SK-N-SH (cell line): ENCODE measurements at places on chromosomes 3 and 15. TPM values are rescaled to one million over a fixed set of nuclear protein-coding genes. Genes with fewer than 3 reads are reported as not detected.
A peak's percentile ranks its signal among the peaks of the same experiment; 100 is the strongest.

Gene CIB1
- polyA plus RNA-seq: 74.7 and 87.9 TPM in 2 replicates

Gene C2CD4B
- polyA plus RNA-seq: not detected in 2 replicates

Gene TMC3
- polyA plus RNA-seq: not detected in 2 replicates

Gene DLEC1
- polyA plus RNA-seq: 0.02 TPM in 1 of 2 replicates, not detected in the other

Gene CTXND1
- not detected in 2 replicates for polyA plus RNA-seq

Gene CACNA2D3
- polyA plus RNA-seq: 0.15 and 0.36 TPM in 2 replicates

Gene RUBCN
- polyA plus RNA-seq: 14.1 and 14.9 TPM in 2 replicates

Gene PRR20G
- polyA plus RNA-seq: not detected in 2 replicates

Gene CCDC54
- polyA plus RNA-seq: not detected in 2 replicates

- no peak for DNase-seq
- H3K36me3 ChIP-seq: peaks cover 9% of the 10 kb centered on the region
- no peak overlapping the region for H3K4me3 ChIP-seq
Observed at GRCh38 chr3:57753016-57753415, 3.1 kb upstream of the SLMAP start.

- H3K27me3 ChIP-seq: no peaks in the 10 kb centered on the region
- DNase-seq: no peak
- H3K27ac ChIP-seq: no peak overlapping the region
Observed at GRCh38 chr3:15845475-15845874, 47.7 kb upstream of the ANKRD28 start.

GRCh38 chr3:184241447-184242296 is 7.1 kb downstream of the ALG3 start:
- no peaks in the 10 kb centered on the region; the same call in 1 of the 2 replicates for H3K4me1 ChIP-seq
- H3K36me3 ChIP-seq: peaks cover 38% of the 10 kb centered on the region
- DNase-seq: peak; percentile 61

DNA sequence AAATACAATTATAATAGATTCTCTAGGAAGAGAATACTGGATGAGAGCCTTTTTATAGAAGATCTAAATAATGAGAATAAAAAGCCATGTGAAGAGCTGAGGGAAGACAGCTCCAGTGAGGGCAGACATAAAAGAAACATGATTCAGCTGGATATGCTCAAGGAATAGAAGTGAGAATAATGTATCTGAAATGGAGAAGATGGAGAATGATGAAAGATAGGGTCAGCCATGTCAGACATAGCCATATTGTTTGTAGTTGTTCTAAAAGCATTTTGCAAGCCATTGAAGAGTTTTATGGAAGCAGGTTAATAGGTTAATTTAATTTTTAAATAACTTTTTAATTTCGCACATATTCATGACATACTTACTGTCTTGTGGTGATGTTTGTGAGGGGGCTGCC is 713.5 kb upstream of the ARPP21 start:
- H3K27ac ChIP-seq: no peak overlapping the region
- no peak for DNase-seq
- no peaks in the 10 kb centered on the region for H3K4me1 ChIP-seq
- H3K4me3 ChIP-seq: no peak overlapping the region

DNA sequence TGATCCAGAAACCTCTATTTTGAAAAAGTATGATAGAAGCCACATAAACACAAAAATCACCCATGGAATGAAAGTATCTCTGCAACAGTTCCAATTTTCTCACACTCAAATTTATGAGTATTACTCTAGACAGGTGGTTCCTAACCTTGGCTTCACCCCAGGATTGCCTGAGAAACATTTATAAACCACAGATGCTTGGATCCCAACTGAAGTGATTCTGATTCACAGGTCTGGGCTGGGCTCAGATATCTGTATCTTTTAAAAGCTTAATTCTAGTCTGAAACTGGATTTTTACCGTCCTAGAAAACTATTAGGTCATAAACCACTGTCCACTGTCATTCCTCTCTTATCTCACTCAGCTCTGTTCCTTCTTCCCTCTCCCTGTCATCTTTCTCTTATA is 7.4 kb upstream of the SST start:
- H3K36me3 ChIP-seq: no peaks in the 10 kb centered on the region
- peaks cover 37% of the 10 kb centered on the region; the same call in 1 of the 2 replicates for H3K27me3 ChIP-seq
- H3K4me1 ChIP-seq: no peaks in the 10 kb centered on the region

DNA sequence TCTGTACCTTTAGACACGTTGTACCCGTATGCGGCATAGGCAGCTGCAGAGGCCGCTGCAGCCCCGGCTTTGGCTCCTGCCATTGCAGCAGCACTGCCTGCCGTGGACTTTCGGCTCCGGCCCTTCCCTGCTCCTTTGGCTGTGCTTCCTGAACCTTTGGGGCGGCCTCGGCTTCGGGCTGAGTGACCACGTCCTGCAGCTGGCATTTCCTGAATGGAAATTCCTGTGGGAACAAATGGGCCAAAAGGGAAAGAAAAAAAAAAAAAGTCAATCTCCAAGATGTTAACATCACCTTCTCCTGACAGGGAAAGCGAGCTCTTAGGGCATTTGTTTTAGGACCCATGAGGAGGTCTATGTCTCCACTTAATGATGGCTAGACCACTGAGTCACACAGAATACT is 29.6 kb downstream of the CHAC1 start:
- peaks cover 66% of the 10 kb centered on the region for H3K36me3 ChIP-seq
- no peak for DNase-seq
- H3K27me3 ChIP-seq: no peaks in the 10 kb centered on the region

DNA sequence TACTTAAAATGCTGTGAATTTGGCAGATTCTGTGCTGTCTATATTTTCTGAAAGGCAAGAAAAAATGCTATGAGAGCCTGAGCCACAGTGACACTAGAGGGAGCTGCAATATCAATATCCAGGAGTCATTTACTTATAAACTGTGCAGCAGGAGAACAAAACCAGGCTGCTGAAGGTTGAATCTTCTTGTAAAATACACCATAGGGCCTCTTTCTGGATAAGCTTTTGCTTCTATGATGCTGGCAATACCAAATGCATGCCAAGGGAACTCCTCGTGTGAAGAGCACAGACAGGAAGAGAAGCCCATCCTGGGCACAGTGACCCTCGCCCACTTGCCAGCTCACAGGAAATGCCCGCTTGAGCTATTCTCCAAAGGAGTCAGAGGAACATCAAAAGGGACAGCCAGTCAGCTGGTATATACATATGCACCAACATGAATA is 48.0 kb upstream of the TSPAN3 start:
- H3K4me1 ChIP-seq: peaks cover 3% of the 10 kb centered on the region
- H3K4me3 ChIP-seq: no peak overlapping the region
- peak overlapping the region; percentile 45 for H3K27ac ChIP-seq
- DNase-seq: peak; percentile 55

GRCh38 chr3:67215690-67216089 is 217.6 kb downstream of the KBTBD8 start:
- no peaks in the 10 kb centered on the region for H3K36me3 ChIP-seq
- no peak overlapping the region for H3K27ac ChIP-seq
- DNase-seq: no peak
- H3K4me1 ChIP-seq: no peaks in the 10 kb centered on the region

DNA sequence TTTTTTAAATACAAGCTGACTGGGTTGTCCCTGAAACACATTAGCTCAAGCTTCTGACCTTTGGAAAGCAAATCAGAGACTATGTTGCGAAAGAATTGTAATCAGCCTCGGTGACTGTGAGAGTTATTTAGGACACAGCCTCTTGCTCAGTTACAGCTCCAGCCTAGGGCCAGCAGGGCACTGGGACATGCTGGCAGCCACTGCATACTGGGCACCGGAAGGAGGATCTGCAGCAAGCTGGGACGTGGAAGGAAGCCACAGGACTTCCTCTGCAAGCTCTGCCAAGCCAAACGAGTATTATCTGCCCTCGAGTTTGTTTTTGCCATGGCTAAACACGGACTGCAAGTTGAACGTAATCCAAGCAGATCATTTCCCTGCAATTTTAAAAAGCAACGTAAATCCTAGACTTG is 24.4 kb upstream of the COPG1 start:
- no peak overlapping the region for H3K4me3 ChIP-seq
- peak; percentile 73 for DNase-seq
- peak overlapping the region; percentile 91 for H3K27ac ChIP-seq
- no peaks in the 10 kb centered on the region for H3K36me3 ChIP-seq

GRCh38 chr3:179794355-179794754 is 141.5 kb downstream of the USP13 start:
- no peaks in the 10 kb centered on the region for H3K27me3 ChIP-seq
- no peak overlapping the region for H3K27ac ChIP-seq
- no peaks in the 10 kb centered on the region for H3K4me1 ChIP-seq

DNA sequence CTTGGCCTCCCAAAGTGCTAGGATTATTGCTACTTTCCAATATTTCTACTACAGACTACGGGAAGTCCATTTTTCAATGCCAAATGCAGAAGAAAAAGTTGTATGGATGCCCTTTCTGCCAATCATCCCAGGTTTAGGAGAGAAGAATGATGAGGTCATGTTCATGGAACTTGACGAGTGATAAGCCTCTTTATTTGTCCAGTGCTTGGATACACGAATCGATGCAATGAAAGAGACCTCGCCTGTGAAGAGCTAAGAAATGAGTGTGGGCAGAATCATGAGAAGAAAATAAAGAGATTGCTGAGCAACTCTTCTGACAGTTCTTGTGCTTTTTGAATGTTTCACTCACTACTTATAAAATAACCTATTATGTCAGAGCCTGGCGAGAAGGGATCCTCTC is 996 bp upstream of the SLC28A1 start:
- H3K27me3 ChIP-seq: no peaks in the 10 kb centered on the region
- no peaks in the 10 kb centered on the region for H3K36me3 ChIP-seq

DNA sequence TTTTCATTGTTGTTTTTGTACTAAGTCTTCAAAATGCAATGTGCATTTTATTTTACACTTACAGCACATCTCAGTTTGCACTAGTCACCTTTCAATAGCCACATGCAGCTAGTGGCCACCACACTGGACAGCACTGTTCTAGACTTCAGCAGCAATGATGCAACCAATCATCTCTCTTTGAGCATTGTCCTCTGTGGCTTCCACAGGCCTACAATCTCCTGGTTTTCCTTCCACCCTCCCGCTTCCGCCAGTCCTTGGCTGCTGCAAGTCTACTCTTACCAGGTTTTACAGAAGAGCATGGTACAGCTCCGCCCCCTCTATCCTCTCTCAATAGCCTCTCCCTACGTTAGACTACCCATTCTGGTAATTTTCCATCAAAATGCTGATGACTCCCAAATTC is 25.1 kb upstream of the FSIP1 start:
- H3K4me1 ChIP-seq: no peaks in the 10 kb centered on the region
- no peak overlapping the region for H3K27ac ChIP-seq
- no peak overlapping the region for H3K4me3 ChIP-seq
- no peaks in the 10 kb centered on the region for H3K27me3 ChIP-seq

DNA sequence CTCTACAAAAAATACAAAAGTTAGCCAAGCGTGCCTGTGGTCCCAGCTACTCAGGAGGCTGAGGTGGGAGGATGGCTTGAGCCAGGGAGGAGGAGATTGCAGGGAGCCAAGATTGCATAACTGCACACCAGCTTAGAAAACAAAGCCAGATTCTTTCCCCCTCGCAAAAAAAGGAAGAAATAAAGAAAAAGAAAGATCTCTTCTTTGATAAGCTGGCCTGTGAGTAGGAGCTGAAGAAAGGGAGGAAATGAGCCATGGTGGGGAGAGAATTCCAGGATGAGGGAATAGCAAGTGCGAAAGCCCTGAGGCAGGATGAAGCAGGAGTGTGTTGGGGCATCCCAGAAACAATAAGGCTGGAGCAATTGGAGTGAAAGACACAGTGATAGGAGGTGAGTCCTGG is 24.5 kb upstream of the TOP2B start:
- H3K4me3 ChIP-seq: no peak overlapping the region
- H3K36me3 ChIP-seq: no peaks in the 10 kb centered on the region
- no peaks in the 10 kb centered on the region; the same call in 1 of the 2 replicates for H3K27me3 ChIP-seq
- no peaks in the 10 kb centered on the region for H3K4me1 ChIP-seq
- no peak for DNase-seq
- H3K27ac ChIP-seq: no peak overlapping the region

DNA sequence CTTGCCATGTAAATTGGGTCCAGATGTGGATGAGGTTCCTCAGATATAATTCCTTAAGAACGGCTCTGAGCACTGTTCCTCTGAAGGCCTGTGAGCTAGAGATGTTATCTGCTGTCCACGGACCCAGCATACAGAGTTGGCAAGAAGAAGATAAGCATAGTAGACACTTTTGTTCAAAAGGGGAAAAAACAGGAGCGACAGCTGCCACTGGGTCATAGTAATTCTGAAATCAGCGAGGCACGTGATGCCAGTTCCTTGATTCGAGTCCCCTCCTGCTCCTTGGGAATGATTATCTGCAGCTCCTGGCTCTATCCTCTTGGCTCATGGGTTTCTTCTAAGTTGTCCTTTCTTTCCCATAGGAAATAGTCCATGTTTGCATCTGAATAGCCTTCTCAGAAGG is 2.5 kb upstream of the RAB7A start:
- H3K36me3 ChIP-seq: no peaks in the 10 kb centered on the region
- no peak overlapping the region for H3K27ac ChIP-seq
- no peaks in the 10 kb centered on the region for H3K27me3 ChIP-seq
- no peak overlapping the region for H3K4me3 ChIP-seq
- H3K4me1 ChIP-seq: peaks cover 8% of the 10 kb centered on the region
- no peak for DNase-seq

- H3K27ac ChIP-seq: no peak overlapping the region
- no peak overlapping the region for H3K4me3 ChIP-seq
- peaks cover 12% of the 10 kb centered on the region; the same call in 1 of the 2 replicates for H3K36me3 ChIP-seq
- DNase-seq: no peak
Observed at GRCh38 chr15:85116925-85117646, 135.4 kb downstream of the PDE8A start.

- no peak for DNase-seq
- no peaks in the 10 kb centered on the region for H3K36me3 ChIP-seq
- no peak overlapping the region for H3K27ac ChIP-seq
- no peaks in the 10 kb centered on the region for H3K27me3 ChIP-seq
- no peaks in the 10 kb centered on the region for H3K4me1 ChIP-seq
- H3K4me3 ChIP-seq: no peak overlapping the region
Observed at GRCh38 chr15:77104155-77104554, 33.2 kb upstream of the TSPAN3 start.

GRCh38 chr15:25175789-25176615 is 221.2 kb downstream of the SNRPN start:
- no peaks in the 10 kb centered on the region for H3K4me1 ChIP-seq
- no peaks in the 10 kb centered on the region for H3K36me3 ChIP-seq
- no peaks in the 10 kb centered on the region for H3K27me3 ChIP-seq
- H3K4me3 ChIP-seq: no peak overlapping the region
- DNase-seq: peak; percentile 1

- no peaks in the 10 kb centered on the region for H3K27me3 ChIP-seq
- H3K27ac ChIP-seq: no peak overlapping the region
- DNase-seq: no peak
Observed at GRCh38 chr3:76063019-76063418, 277.7 kb upstream of the ZNF717 start.

- H3K4me3 ChIP-seq: no peak overlapping the region
Observed at GRCh38 chr3:116433552-116433951, 11.7 kb downstream of the LSAMP start.

- H3K27ac ChIP-seq: no peak overlapping the region
- H3K4me3 ChIP-seq: no peak overlapping the region
- H3K36me3 ChIP-seq: peaks cover 17% of the 10 kb centered on the region; the same call in 1 of the 2 replicates
- H3K27me3 ChIP-seq: no peaks in the 10 kb centered on the region
- no peaks in the 10 kb centered on the region; the same call in 1 of the 2 replicates for H3K4me1 ChIP-seq
Observed at GRCh38 chr15:80789796-80790195, 10.6 kb downstream of the CEMIP start.

- no peaks in the 10 kb centered on the region for H3K4me1 ChIP-seq
- no peak overlapping the region for H3K27ac ChIP-seq
- no peaks in the 10 kb centered on the region for H3K36me3 ChIP-seq
- no peak for DNase-seq
Observed at GRCh38 chr3:50657407-50657806, 17.3 kb upstream of the DOCK3 start.
